ENCODE measurements at places on chromosomes 6 and 20.

GRCh38 chr6:133634474-133634873 lies 254.4 kb upstream of the TCF21 start:
- DNase-seq = no peak

DNA sequence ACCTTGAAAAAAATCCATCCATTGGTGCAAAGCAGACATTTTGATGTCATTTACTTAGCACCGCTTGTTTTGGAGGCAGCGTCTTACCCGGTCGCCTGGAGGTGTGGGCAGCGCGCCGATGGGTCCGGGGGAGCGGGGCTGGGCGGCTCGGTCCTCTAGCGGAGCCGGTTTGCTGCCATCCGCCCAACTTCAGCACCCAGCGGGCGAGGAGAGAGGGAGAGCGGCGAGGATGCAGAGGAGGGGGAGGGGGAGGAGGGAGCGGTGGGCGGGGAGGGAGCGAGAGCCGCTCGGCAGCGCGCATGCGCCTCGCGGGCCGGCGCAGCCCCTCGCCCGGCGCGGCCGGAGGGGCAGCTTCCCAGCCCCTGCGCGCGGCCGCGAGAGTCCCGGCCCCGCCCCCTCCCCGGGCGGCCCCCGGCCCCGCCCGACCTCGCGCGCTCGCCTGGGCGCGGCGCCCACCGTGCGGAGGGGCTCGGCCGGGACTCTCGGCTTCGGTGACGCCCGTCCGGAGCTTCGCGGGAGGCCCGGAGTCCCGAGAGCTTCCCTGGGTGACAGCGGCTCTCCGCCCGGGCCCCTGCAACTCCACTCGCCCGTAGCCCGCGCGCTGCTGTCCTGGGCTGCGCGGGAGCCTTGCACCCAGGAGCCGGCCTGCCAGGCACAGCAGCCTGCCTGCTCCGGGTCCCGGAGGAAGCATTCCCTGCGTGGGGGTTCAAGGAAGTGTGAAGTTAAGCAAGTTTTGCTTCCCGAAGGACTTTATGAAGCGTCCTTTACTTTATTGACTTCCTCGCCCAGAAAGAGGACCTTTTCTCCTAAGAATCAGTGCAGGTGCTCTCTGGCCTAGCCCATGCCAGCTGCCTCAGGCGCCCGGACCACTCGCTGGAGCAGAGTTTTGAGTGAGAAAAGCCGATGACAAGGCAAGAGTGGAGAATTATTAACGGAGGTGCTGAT lies at the start of gene RGS17:
Gene RGS17 (minus strand): TSS at position 246 of the 945 bp plus-strand sequence. CDS start 87,264 bp downstream, outside the sequence.
- DNase-seq = peak; percentile 95

- DNase-seq = no peak
Measured at GRCh38 chr6:17902974-17903373, 84.5 kb downstream of the KIF13A start.

DNA sequence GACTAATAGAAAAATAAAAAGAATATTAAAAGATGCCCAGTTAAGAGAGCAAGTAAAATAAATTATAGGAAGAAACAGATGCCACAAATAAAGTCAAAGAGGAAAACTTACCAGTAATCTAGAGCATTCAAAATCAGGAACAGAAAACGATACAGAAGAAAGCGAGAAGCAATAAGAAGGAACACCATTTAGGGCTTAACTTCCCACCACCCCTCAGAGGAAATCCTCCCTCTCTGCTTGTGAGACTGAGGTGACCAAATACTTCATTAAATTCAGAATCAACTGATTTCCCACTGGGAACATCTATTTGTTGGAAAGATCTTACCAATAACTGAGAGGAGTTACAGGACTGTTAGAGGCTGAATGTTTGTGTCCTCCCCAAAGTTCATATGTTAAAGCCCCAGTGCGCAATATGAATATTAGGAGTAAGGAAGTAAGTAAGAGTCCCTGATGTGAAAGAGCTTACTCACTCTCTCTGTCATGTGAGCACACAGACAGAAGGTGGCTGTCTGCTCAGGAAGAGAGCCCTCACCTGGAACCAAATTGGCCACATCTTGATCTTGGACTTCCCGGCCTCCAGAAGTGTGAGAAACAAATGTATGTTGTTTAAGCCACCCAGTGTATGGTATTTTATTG lies 19.5 kb downstream of the KATNA1 start:
- DNase-seq = no peak

DNA sequence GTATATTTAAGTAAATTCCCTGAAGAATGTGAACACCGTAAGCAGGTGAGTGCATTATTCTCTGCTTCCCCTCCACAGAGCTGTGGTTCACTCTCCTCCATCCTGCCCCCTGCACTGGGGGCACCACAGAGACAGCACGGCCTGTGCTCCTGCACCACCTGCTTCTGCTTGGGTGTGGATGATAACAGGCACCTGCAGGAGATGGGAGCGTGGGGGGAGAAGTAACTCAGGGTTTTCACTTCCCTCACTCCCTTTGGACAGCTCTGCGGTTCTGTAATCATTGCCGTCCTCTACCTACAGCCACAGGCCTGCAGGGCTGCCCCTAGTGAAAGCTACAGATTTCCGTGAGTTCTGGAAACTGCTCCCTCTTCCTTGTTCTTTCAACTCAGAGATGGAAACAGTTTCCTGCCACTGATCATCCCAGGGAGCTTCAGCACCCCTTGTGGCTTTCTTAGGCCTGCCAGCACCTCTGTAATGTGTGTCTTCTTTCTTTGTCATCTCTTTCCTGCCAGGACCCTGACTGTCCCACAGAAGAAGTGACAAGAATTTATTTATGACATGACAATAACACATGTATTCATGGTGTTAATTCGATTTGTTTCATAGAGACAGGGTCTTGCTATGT lies 21.3 kb upstream of the MICB start:
- no peak for DNase-seq

- no peak for DNase-seq
Measured at GRCh38 chr6:142838821-142839685, 105.9 kb downstream of the HIVEP2 start.

DNA sequence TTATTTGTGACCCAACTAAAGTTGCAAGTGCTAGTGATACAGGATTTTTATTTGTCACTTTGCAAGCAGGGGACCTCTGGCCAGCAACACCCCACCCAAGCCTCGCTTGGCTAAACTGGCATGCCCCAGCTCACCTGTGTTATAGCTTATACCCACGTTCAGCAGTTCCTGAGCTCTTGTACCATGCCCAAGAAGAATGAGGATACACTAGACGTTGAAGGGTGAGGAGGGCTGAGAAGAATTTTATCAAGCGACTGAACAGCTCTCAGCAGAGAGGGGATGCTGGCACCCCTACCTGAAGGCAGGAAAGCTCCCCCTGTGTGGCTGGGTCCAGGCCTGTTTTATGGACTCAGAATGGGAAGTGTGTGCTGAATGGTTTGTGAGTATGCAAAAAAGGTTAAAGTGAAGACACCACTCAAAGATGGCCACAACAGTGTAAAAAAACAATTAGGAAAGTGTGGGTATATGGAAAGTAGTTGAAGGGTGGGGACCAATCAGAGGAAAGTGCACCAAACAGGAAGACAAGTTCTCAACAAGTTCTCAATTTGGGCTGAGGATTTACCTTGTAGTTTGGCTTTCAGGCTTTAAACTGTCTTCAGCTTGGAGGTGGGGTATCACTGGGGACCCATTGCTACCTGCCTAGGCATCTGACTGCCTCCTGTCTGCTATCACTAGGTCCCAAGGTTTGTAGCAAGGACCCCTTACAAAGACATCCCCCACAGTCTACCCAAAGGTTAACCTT lies 15.0 kb downstream of the BTN2A1 start:
- no peak for DNase-seq

DNA sequence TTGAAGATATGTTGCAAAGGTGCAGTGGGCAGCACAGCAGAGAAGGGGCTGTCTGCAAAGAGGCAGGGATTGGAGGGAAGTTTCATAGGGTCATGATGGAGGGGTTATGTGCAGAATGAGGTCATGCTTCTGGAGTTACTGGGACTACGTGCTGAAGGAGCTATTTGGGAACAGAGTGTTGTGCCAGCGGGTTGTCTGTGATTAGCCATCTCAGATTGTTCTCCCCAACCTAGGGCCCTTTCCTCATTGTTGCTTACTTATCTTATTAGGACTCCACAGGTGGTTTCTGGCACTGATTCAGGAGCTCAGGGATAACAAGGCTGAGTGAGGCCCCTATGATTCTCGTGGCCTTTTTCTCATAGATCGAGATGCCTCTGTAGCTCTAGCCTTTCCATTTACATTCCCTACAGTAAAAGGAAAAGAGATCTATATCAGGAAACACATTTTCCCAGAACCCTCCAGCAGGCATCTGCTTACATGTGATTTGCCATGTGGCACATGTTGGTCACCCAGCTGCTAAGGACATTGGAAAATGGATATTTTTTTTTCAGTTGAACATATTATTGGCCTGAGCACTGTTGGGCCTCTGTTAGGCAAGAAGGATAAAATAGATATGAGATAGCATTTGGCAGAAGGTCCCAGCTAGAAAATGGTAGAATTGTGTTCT lies 429.6 kb upstream of the PLCB4 start:
- DNase-seq = peak; percentile 95
